ENCODE measurements at places on chromosomes 4 and X.

GRCh38 chr4:6177587-6178197 lies 22.7 kb downstream of the JAKMIP1 start:
- DNase-seq = no peak

DNA sequence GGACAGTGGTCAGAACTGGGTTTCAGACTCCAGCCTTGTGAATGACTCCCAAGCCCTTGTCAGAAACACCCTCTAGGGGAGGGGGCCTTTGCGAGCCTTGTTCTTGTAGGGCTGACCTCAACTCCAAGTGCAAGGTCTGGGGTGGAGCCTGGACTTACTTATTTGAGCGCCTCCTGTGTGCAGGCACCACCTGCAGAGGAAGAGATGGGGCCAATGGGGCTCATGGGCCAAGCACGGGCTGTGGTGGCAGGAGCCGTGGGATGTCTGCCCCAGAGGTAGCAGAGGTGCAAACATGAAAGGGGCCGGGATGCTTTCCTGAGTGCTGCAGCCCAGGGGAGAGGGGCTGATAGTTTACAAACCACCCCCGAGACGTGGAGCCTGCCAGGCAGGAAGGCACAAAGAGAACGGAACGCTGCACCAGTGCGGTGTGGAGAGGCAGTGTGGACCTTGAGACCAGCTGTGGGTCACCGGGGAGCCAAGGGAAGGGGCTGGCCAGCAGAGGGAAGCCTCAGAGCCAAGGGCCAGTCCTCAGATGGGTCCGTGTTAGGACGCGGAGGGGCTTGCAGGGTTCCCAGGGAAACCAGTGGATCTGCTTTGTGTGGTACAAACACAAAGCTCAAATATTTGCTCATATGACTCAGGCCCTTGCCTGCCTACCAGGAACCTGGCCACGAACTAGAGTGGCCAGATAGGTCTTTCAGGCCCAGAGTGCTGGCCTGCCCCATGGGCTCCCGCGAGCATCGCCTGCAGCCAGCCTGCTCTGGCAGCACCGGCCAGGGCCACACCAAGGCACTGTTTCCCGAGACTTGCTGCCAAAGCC lies 8.7 kb upstream of the TADA2B start:
- no peak for DNase-seq

GRCh38 chr4:80171251-80171650 lies 26.1 kb upstream of the PRDM8 start:
- no peak for DNase-seq

GRCh38 chr4:7557456-7557855 lies 122.7 kb upstream of the PSAPL1 start:
- DNase-seq = no peak

DNA sequence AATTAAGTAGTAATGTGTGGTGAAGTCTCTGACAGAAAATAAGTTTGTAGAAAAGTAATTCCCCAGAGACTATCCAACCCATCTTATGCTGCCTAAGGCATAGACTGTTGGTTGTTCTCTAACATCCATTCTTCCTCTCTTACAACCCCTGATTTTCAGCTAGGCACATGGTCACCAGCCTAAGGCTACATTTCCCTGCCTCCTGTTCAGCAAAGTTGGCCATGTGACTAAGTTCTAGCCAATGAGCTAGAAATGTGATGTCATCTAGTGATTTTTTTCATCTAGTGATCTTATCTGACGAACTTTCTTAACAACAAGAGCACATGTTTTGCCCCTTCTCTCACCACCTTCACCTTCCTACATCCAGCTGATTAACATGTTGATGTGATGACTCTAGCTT lies 102.3 kb upstream of the S100G start:
- no peak for DNase-seq

DNA sequence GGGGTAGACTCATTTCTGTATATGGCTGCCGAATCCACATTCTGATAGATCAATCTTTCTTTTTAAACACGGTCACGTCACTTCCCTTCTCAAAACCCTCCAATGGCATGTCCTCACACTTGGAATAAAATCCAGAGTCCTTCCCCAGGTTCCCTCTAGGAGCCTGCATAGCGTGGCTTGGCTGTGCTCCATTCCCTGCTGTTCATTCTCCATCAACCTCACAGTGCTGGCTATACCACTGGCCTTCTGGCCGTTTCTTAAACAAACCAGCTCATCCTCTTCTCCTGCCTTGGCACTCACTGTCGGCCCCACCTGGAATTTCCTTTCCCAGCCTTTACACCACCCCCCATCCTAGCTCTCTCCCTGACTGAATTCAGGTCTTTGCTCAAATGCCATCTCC lies 77.1 kb downstream of the RBM47 start:
- no peak for DNase-seq

DNA sequence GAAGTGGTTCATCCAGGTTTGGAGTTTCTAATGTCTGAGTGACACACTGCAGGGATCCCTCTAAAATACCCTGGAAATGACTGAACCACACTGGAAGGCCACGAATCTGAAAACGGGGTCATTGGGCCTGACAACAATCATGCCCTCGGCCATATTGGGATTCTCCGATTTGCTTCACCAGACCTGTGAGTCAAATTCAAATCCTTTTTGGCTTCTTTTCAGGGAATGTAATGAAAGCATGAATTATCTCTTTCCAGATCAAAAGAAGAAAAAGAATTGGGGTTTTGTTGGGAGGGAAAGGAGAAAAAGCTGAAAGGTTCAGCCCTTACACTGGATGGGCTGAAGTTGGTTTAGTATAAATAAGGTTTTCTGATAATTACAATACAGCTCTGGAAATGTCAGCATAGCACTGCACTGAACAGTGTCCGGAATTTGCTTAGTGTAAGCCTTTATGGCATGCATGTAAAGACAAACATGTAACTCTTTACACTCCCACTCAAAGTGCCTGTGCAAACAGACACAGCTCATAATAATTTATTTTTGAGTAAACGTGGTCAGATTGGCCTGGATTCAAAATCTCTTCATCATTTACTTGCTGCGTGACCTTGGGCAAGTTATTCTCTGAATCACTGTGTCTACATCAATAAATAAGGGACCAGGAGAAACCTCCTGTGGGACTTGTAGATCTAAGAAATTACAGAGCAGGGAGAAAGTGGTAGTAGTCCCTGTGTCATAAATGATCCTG lies 21.4 kb downstream of the CT47C1 start:
- no peak for DNase-seq

DNA sequence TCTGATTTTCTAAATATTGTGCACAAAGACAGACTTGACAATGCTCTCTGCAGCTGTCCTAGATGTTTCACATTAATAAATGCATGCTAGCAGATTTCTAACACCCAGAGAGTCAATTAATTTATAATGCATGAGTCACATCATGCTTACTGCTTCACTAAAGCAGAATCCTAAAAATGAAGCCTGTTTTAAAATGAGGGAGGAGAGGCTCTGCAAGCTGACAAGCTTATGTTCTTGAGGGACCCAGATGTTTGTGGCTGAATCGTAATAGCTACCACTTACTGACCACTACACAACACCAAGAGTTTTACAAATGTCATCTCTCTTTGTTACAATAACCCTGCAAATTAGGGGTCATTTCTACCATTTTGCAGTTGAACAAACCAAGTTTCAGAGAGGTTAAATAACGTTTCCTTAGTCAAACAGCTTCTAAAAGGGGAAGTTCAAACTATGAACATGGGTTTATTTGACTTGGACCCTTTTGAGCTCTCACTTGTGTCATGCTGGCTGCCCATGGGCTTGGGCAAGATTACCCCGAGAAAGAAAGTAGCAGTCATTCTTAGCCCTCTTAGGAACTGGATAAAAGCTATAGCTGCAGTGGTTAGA lies 262.7 kb upstream of the ETNPPL start:
- DNase-seq = no peak

- no peak for DNase-seq
Observed at GRCh38 chr4:156251373-156252065, 297.9 kb upstream of the CTSO start.

GRCh38 chr4:8021796-8022195 lies 82.1 kb upstream of the AFAP1 start:
- no peak for DNase-seq

GRCh38 chrX:13433298-13433605 lies 113.4 kb upstream of the ATXN3L start:
- DNase-seq = no peak

- no peak for DNase-seq
Observed at GRCh38 chr4:188109157-188109755, at the start of gene TRIML2. TSS of gene TRIML2 (minus strand) at chr4:188109603. CDS start at chr4:188105368, 4,235 bp downstream.

GRCh38 chr4:88910101-88910500 lies 146.9 kb downstream of the FAM13A start:
- DNase-seq = no peak

DNA sequence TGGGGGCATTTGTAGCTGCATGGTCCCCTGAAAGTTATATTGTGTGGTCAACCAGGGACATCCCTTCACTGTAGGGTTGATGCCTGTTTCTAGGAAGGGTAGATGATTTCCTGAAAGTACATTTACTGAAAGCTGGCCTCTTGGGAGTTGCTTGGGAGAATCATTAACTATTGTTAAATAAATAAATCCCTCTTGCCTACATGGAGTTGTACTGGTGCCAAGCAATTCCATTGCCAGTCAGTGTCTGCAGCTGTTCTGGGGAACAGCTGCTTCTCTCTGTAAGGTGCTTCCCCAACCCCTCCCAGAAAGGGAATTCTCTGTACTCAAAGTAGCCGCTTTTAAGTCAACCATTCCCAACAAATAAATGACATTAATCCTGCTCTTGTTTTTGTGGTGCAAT lies 51.1 kb downstream of the C4orf51 start:
- DNase-seq = no peak

GRCh38 chr4:177489471-177490246 lies 47.4 kb upstream of the AGA start:
- no peak for DNase-seq

DNA sequence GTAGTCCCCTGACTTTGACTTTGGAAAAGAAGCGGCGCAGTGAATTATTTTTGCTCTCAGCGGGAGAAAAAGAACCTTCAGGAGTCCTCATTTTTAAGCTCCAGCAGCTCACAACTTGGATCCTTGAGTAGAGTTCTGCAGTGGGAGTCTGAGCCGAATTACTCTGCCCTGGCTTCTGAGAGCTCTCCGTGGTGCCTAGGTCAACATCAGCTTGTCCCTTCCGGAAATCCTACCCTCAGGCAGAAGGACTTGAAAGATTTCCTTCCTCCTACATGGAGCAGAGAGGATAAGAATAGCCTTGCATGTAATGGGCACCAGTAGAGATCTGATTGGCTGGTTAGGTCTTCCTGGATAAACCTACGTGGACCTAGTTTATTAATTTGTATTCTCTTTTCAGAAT lies 549.7 kb upstream of the TENM3 start:
- DNase-seq = no peak

GRCh38 chr4:89249716-89250361 lies 57.8 kb downstream of the GPRIN3 start:
- DNase-seq = no peak

GRCh38 chr4:10811991-10812390 lies 127.4 kb upstream of the CLNK start:
- DNase-seq = no peak

DNA sequence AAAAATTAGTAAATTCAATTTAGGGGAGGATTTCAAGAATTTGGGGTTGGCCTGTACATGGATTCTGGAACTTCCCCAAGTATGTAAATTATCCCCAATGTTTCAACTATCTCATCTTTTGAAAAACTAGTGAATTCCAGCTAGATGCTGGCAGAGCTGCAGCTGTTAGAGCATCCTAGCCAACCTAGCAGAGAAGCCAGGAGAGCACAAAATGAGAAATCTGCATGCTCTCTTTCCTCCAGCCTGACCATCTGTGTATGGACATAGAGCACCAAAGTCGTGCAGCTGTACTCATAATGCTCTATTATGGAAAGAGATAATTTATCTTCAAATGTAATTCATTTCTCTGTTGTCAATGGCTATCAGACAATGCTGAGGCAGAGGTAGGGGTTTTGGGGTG lies 1217.7 kb downstream of the PCDH19 start:
- DNase-seq = no peak

- DNase-seq = no peak
Observed at GRCh38 chr4:20832826-20833225, 132.6 kb downstream of the PACRGL start.

DNA sequence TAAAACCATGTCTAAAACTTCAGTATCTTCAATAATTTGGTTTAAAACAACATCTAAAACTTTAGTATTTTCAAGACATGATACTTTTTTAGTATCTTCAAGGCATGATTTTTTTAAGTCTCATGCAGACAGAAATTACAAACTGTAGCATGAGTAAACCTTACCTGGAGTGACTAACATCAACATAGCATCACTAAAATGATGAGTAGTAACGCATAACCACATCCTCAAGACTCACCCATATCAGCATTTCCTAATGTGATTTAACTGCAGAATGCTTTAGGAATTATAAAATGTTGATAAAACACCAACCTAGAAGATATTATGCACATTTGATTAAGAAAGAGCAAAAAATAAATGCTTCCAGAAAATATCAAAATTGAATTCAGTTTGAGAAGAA lies 19.7 kb upstream of the EDNRA start:
- no peak for DNase-seq

DNA sequence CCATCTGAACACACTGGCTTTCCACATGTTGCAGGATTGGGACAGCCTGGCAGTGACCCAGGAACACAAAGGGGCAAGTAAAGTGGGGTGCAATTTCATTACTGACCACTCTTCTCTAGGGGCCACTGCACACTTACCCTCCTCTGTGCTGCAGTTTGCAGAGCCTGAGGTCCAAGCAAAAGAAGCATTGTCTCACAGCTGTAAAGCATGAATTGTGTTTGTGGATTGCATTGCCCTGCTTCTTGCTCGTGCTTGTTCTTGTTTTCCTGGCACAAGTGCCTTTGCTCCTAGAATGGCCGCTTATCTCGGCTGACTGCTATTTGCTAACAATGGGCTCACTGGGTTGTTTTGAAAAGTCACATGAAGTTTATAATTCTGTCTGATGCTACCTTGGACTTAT lies 209.1 kb upstream of the JADE1 start:
- no peak for DNase-seq

GRCh38 chr4:74433541-74434172 lies 11.3 kb upstream of the AREG start:
- no peak for DNase-seq

GRCh38 chrX:119757979-119758730 lies at the start of gene SOWAHD:
TSS of gene SOWAHD (plus strand) at chrX:119758588. CDS start at chrX:119758668, 80 bp downstream.
- DNase-seq = no peak

- no peak for DNase-seq
Observed at GRCh38 chr4:104531390-104531789, 36.7 kb upstream of the CXXC4 start.

GRCh38 chr4:153733751-153734448 lies 25.9 kb downstream of the RNF175 start:
- no peak for DNase-seq

DNA sequence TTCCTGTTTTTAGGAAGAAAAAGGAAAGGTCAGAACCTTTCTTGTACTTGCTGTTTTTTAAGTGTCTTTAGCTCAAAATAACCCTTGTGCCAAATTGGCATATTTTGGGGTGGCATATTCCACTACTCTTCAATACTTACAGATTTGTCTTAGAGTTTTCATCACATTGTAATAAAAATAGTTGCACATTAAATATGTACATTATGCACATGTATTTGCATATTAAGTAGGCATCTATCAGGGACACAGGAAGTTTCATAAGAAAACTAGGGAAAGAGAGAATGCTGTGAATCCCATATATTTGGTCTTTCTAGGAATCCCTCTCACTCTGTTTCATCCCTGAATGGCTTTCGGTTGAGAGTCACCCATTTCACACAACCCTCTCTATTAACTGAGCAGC lies 139.6 kb downstream of the LARP7 start:
- no peak for DNase-seq
